ENCODE measurements at places on chromosomes 1 and 21.

DNA sequence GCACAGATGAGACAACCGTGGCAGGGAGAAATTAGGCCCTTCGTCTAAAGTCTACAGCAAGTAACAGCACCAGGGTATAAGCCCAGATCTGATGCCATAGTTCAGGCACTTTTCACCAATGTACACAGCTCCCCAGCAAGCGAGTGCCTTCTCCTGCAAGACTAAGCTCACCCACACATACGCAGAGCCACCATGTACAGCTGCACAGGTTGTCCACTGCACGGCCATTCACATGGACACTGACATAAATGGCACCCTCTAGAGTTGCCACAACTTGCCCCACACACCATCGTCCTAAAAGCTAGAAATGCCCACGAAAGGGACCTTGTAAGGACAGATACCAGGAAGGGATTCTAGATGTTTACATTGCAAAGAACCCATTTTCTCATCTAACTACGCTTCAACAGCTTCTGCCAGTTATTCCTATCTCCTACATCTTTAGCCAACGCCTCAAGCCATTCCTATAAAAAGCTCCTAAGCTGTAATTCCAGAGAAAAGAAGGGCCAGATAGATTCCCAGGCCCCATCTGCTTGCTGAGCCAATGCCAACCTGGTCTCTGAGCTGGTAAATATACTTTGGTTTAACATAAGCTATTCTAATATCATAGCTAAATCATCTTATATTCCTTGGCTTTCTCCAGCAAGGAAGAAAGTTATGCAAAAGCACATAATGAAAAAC, 174.0 kb upstream of the KAZN start:
- DNase-seq = no peak

DNA sequence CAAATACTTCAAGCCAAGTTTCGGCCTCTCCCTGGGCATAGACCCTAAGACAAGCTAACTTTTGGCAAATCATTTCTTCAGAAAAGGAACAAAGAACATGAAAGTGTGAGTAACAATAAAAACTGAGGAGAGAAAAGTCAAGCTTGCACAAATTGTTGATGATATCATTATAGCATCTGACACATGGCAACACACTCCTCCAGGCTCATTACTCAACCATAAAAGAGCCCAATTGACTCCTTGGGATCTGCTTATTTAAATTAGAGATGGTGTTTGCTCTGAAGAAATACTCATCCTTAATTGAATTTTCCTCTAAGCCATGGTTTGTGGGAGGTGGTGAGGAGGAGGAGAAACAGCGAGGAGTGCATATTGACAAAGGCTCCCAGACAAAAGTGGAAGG, 54.5 kb downstream of the TNFSF4 start:
- DNase-seq = no peak

- no peak for DNase-seq
Observed at GRCh38 chr1:167789501-167789900, 67.7 kb downstream of the MPZL1 start.

DNA sequence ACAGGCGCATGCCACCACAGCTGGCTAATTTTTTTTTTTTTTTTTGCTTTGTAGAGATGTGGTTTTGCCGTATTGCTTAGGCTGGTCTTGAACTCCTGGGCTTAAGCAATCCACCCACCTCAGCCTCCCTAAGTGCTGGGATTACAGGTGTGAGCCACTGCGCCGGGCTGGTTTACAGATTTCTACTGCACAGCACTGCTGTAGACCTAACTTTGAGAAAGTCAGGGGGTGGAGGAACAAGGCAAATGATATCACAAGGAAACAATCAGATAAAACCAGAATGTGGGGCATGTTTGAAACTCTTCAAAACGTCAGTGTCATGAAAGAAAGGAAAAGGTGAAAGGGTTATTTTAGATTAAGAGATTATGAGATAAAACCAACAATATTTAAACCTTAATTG, 45.3 kb downstream of the URB2 start:
- no peak for DNase-seq

GRCh38 chr1:17235135-17235885, 13.6 kb upstream of the PADI3 start:
- no peak for DNase-seq

DNA sequence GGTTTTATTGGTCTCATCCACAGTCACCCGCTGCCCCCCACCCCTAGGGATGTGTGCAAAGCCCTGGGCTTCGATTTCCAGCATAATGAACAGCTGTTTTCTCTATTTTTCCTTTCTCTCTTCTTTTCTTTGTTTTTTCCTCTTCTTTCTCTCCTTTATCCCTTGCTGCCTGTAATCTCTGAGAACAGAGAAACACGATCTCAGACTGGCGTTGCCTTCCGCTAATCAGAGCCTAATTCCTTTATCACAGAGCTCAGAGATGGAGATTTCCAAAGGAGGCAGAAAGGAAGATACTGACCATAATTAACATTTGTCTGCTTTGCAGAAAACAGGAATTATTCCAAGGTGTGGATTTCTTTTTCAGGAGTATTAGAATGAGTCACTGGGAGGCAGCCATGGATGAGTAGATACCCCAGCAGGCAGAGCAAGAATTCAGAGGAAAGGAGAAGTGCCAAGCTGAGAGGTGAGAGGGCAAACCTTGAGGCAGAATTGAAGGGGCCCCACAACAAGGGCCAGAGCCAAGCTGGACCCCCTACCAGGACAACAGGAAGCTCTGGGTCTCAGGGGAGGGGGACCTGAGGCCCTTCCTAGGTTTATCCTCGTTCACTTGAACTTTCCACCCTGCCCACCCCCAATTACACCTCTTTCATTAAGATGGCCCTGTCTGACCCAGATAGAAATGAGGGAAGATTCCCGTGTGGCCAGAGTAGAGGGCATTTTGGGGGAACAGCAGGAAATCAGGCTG, 33.3 kb downstream of the MATN1 start:
- DNase-seq = no peak

DNA sequence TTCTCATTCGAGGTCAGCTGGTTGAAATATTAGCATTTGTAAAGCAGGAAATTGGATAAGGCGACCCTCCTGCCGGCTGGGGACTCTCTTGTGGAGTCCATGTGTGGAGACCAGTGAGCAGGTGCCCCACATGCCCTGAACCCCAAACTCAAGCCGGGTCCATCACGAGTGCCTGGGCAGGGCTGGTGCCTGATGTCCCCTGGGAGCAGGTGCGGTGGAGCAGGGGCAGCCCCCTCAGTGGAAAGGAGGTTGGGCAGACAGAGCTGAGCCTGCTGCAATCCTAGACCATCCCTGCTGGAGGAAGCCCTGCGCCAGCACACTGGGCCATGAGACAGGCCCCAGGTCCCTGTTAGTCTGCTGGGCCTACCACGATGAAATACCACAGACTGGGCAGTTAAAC, 395.6 kb downstream of the NPHP4 start:
- DNase-seq = no peak

DNA sequence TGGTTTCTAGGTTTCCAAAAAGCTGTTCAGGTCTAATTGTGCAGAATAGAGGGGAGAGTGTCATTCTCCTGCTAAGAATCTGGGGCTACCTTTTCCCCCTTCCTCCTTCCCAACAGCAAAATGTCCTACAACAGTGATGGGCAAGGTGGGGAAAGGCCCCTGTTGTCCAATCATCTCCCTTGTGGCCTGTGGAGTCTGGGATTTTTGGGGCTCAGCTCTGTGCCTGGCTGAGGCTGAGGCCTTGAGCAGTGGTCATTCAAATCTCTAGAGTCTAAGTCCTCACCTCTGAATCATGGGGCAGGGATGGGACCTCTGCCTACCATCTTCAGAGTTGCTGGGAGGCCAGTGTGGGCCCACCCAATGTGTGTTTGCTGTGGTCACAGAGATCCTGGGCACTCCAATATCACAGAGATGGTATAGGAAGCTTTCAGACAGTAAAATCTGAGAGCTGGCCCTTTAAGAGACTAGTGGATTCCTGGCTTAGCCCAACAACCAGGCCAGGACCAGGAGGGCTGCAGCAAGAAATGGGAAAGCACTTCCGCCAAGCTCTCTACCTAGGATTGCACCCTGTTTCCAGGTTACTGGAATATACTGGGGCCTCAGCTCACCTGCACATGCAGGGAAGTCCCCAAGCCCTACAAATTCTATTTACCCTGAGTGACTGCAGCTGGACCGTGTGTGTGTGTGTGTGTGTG, 28.5 kb upstream of the TENT5C start:
- DNase-seq = no peak

GRCh38 chr1:41917835-41918449, 780 bp downstream of the HIVEP3 start:
- DNase-seq = peak; percentile 32

DNA sequence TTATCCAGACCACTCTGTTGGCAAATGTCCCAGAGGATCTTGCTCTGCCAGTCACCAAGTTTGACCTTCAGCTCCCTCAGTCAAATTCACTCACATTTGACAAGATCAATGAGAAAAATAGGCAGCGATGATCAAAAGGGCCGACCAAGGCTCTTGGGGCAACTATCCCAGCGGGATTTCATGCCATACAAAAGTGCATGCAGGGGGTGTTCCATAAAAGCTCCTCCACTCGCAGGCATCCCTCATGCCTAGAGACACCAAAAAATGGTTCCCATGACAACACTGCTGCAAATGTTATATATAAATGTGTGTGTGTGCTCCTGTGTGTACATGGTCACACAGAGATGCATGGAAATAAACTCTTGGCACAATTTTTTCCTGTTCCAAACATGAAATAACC, 16.2 kb upstream of the EIF4G3 start:
- no peak for DNase-seq

GRCh38 chr1:160167580-160167979, 16.2 kb downstream of the ATP1A4 start:
- peak; percentile 15 for DNase-seq

- no peak for DNase-seq
Observed at GRCh38 chr1:54245501-54245900, 45.5 kb downstream of the MRPL37 start.

DNA sequence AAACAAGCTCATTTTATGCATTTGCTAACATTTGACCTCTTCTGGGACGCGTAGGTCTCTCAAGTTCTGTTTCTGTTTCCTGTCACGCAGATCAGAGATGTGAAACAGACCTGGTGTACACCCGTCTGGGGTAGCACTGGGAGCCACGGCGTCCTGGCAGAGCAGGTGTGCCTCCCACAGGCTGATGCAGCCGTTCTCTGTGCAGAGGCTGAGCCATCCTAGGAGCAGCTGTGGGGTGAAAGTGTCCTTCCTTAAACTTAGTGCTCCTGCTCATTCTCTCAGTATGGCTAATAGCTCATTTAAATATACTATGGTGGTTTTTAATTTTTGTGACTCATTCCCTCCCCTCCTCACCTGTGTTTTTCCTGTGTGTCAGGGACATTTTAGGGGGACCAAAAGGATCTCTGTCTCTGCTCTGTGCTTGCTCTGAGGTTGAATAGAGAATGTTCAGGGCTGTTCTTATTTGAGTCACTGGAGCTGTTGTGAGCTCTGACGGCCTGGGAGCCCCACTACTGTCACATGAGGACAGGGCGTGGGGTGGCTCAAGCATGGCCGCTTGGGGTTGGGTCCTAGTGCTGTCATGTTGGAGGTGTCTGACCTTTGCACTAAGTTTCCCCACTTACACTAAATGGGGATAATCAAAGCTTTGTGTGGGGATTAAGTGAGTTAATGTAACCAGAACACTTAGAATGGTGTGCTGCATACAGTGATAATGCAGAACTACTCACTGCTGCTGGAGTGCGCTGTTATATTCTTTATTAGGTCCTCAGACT, 43.0 kb downstream of the GALNT2 start:
- DNase-seq = no peak

DNA sequence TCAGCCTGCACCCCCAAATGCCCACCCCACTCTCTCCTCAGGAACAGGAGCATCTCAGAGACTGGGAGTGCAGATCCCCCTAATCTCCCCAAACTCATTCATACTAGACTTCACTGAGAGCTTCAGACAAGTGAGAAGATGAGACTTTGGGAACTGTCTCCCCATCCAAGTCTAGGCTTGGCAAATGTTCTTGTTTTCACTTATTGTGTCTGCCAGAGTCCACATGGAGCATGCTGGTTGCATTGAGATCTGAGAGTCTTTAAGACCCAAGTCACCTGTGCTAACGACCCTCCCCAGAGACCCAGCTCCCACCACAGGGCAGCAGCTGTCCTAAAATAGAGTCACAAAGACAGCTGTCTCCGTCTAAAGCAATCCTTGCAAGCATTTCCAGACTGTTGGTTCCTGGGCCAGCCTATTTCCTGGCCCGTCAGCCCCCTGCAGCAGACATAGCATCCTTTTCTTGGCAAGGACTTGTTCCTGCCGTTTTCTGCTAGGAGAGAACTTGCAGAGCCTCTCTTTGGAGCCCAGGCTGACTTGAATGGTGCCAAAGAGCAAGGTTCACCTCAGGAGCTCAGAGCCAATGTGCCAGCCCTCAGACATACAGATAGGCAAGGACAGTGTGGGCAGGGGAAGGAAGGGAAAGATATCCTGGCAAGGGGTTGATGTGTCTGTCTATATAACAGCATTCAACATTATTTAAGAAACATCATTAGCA, 1.9 kb upstream of the CNTN2 start:
- no peak for DNase-seq

GRCh38 chr1:119219711-119220110, 79.3 kb upstream of the WARS2 start:
- no peak for DNase-seq

DNA sequence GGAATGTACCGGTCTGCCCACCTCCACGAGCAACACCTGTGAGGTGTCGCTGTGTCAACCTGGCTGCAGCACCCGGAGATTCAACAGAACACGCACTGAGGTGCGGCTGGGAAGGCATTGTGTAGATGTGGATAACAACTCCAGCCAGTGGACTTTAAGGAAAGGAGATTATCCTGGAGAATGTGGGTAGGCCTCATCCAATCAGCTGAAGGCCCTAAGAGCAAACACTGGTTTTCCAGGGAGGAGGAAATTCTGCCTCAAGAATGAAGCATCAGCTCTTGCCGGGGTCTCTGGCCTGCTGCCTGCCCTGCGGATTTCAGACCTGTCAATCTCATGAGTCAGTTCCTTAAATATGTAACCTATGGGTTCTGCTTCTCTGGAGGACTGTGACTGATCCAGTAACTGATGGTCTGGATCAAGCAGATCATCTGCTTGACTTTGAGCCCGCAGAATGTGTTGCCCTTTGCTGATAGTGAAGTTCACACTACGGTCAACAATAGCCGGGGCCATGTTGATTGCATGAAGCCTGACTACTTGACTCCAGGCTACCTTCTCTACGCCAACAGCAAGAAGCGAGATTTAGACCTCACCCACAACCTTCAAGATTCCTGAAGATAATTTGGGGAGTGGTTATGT, 15.9 kb upstream of the PRDM15 start:
- DNase-seq = peak; percentile 86

DNA sequence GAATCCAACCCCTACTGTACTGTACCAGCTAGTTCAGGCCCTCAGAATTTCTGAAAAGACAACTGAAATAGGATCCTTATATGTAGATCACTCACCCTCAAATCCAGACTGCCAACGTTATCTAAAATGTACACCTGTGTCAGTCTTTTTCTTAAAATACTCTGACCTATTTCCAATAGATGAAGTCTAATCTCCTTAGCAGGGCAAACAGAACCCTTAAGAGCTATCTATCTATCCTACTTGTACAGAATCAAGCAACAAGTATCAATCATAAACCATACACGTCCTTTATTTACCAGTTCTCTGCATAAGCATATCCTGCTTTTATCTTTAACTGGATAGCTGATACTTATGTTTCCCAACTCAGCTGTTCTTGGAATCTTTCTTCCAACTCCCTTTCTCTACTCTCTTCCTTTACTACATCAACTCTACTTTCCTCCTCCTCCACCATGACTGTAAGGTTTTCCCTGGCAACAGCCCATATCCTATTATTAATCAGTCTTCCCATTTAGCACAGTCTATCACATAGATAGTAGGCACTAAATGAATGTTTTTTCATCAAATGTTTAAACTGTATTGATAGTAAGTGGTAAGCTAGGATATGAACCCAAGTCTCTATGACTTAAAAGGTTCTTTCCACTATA, 2.8 kb downstream of the LRIF1 start:
- no peak for DNase-seq
